ENCODE measurements at places on chromosomes 16 and 17.

DNA sequence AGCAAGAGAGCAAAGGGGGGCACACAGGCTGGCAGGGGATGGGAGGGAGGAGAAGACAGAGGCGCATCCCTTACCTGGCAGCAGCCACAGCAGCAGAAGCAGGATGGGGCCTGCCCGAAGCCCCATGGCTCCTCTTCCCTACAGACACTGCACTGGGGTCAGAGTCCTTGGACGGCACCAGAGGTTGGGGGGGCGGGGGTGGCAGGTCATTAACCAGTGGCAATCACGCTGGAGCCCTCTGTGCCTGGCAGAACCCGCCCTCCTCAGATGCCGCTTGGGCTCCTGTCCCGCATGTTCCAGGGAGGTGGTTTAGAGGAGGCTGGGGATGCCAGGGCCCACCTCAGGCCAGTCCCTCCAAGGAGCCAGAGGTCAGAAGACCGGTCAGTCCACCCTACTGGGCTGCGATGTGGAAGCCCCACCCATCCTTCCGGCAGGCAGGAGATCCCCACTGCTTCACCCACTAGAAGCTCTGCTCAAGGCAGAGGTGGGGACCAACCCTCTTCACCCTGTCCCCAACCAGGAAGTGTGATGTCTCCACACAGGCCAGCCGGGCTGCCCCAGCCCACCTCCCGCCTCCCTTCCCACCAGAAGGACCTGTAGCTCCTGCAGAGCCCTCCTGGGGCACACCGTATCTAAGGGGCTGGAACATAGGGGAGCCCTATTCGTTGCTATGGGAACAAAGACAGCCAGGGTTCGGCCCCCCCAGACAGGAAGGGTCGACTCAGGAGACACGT, 11.7 kb downstream of the ZG16B start:
- no peak for DNase-seq

DNA sequence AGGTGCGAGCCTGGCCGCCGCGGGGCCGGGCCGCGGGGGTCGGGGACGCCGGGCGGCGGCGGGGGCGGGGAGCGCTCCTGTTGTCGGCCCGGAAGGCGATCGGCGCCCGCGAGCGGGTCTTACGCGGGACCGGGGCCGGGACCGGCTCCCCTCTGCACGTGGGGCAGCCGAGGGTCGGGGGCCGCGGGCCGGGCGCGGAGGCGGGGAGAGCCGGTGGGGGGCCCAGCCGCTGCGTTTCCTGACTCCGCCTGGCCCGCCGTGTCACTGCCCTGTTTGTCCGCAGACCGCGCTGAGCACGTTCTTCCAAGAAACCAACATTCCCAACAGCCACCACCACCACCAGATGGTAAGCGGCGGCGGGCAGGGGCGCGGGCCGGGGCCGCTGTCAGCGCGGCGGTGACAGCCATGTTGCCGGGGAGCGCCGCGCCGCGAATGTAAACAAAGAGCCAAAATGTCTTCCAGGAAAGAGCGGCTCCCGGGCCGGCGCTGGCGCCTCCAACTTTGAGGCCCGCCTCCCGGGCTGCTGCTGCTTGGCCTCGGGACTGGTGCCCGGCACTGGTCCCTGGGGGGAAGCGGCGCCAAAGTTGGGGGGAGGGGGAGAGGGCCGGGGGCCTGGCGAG, 586 bp downstream of the UBALD2 start:
- no peak for DNase-seq

DNA sequence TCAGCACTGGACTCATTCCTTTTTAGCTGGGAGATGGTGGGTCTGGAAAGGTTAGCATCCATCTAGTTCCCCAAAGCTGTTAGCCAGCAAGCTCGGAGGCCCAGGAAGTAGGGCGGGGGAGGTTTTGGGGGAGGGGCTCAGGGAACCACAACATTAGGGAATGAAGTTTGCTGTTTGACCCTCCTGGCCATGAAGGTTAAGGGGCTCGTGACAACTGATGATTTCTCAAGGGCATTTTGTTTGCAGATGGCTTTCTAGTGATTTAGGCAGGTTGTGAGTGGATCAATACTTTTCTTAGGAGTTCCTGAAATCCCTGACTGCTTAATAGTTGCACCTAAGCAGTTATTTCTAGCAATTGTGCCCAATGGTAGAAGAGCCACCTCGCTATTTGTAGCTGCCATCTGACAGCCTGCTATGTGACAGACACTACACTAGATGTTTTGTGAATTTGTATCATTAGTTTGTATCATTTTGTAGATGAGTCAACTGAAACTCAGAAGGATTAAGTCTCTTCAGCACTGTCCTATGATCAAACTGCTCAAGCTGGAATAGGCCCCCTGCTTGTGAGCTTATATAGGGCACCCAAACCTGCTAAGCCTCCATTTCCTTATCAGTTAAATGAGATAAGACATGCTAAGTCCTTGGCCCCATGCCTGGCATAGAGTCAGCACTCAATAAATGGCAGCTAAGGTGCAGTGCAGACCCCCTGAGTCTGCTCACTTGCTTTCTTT, 146.4 kb downstream of the IRX3 start:
- no peak for DNase-seq

DNA sequence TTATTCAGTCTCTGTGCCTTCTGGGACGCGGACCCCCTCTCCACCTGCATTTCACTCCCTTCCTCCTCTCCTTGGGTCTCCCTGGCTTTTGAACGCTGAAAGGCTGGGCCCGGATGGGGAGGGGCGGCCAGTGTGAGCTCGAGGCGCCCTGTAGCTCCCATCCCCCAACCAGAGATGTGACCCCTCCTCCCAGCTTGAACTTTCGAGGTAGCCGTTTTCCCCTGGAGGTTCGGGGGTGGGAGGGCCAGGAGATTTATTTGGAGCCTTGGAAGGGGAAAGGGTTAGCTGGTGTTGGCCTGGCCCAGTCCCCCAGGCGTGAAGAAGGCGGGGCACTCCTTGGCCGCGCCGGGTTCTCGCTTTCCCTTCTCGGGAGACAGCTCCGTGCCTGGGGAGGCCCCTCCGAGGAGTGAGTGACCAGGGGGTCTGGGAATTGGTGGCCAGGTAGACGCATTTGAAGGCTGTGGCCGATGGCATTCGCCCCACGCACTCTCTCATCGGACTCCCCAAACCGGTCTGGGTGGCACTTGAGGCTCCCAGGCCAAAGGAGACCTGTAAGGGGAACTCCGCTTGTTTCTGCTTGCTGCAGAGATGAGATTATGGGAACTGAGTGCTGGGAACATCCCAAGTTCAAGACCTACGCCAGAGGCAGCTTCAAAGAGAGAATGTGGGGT, 942 bp downstream of the LDAF1 start:
- peak; percentile 47 for DNase-seq

- DNase-seq: no peak
Observed at GRCh38 chr16:21973945-21974344, 20.8 kb downstream of the UQCRC2 start.

DNA sequence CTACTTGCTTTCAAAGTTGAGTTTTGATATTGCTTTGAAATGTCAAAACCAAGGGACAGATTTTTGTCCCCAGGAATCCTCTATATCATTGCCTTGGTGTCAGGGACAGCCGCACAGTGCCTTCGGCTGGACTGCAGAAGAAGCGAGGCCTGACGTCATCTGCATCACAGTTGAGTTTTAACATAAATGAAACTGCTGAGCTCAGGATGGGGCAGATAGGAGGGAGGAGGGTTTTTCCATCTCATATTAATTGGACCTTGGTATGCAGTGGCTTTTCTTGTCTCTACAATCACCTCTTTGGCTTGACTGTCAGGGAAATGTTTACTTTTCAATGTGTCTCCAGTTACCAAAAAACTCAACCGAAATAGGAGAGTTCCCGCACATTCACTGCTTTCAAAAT, 111.3 kb downstream of the AATF start:
- no peak for DNase-seq

GRCh38 chr16:75452464-75453190, 11.9 kb downstream of the TMEM170A start:
- DNase-seq: no peak

- DNase-seq: no peak
Observed at GRCh38 chr16:88331989-88332920, 50.5 kb upstream of the ZNF469 start.

DNA sequence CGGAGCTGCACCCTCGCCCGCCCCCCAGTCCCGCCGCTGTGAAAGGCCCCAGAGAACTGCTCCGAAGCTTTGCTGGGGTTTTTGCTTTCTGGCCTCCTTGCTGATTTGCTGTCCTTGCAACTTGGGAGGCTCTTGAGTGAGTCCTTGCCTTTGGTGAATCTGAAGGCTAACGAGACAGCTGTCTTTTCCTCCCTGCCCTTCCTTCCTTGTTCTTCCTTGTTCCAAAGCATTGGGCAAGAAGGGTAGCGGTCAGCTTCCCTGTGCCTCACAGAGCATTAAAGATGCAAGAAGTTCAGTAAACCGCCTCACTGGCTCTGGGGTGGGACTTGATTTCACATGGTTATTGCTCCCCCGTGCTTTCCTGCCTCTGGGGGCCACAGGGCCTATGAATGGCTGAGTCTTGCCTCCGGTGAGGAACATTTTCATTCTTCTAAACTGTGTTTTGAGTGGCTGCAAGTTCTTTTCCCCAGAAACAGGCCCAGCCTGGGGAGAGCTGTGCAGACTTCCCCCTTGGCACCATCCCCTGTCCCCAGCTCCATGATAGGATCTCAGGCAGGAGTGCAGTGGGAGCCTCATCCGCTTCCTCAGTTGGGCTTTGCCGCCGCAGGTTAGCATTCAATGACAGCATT, 1.4 kb downstream of the YPEL2 start:
- no peak for DNase-seq

- peak; percentile 58 for DNase-seq
Observed at GRCh38 chr16:70738083-70738977, 52.5 kb upstream of the MTSS2 start.

DNA sequence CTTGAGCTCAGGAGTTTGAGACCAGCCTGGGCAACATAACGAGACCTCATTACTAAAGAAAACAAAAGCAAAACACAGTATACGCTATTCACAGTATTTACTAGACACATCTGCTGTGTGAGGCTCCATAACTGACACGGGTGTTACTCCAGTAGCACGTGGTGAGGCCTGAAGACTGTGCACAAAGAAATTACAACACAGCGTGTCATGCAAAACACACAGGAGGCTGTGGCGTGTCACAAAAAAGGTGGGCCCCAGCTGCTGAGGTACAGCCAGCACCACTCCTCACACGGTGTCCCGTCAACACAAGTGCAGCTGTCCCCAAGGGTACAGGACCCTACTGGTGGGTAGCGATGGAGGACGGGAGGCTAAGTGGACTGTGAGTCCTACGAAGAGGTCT, 2.7 kb downstream of the CYBC1 start:
- no peak for DNase-seq

DNA sequence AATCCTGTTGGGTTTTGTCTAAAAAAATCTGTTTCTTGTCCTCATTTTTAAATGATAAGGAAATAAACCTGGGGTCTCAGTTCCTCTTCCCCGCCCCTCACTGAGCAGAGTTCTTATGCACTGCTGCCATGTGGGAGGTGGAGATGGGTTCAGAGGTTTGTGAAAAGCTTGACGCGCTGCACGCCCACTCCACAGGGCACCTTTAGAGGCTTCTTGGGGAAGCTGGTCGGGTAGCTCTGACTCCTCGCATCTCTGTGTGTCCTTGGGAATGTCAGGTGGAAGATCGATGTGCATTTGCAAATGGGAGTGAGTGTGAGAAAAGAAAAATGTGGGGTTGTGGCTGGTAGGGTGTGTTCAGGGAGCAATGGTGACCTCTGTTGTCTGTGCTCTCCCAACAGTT, 4.7 kb upstream of the ZNHIT3 start:
- no peak for DNase-seq

- no peak for DNase-seq
Observed at GRCh38 chr17:6334386-6334785, 100.5 kb downstream of the AIPL1 start.

- no peak for DNase-seq
Observed at GRCh38 chr16:66479661-66480264, 52.7 kb downstream of the BEAN1 start.

DNA sequence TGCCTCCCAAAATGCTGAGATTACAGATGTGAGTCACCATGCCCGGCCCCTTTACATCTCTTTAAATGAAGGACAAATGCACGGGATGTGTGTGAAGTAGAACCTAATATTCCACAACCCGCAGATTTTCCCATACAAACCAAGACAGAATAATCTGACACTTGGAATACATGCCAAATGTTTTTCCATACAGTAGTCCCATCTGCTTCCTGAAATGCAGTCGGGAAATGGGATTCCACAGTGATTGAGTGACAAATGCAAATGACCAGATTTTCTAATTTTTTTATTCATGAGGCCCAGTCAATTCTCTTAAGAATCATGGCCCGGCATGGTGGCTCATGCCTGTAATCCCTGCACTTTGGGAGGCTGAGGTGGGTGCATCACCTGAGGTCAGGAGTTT, 6.8 kb upstream of the ZNF200 start:
- DNase-seq: no peak

- DNase-seq: no peak
Observed at GRCh38 chr16:57503366-57503765, 17.1 kb upstream of the DOK4 start.

DNA sequence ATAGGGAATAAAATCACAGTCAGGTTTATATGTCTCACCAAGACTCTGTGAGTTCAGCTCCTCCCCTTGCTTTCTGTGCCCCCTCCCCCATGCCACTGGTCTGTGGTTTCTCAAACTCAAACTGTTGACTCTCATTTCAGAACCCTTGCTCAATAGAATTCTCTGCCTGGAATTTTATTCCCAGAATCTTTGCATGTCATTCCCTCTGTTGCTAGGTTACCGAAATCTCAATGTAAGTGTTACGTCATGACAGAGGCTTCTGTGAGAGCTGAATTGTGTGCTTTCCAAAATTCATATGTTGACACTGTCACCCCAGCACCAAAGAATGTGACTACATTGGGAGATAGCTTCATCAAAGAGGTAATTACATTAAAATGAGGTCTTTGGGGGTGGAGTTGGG, 1938.8 kb downstream of the TP53TG3F start:
- no peak for DNase-seq

DNA sequence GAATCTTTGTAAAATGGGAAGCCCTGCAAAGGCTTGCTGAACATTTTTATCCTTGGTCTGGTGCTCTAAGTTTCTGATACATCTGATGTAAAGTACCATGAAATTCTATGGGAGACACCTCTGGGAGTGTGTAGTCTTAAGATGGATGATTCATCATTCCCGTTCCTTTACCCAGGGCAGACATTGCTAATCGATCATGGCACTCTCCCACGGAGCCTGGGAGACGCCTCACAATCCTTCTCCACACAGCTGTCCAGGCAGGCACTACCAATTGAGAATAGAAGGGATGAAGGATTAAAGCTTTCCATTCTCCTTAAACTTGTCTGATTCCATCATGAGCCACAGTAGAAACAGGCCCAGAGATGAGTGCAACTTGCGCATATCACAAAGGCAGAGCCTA, 144.8 kb downstream of the GSG1L start:
- no peak for DNase-seq

DNA sequence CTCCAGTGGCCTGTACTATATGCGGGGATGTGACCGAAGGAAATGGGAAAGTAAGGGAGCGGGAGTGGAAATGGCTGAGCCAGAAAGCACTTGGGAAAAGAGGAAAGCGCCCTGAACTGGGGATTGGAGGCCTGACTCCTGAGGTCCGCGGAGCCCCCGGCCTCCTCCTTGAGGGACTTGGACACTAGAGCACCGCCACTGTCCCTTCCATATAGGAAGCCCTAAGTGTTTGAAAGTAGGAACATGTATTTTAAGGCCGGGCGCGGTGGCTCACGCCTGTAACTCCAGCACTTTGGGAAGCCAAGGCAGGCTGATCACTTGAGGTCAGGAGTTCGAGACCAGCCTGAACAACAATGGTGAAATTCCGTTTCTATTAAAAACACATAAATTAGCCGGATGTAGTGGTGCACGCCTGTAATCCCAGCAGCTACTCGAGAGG, 530 bp upstream of the ZDHHC7 start:
- DNase-seq: no peak

- peak; percentile 13 for DNase-seq
Observed at GRCh38 chr16:12819126-12820117, 15.7 kb upstream of the CPPED1 start.
